Activated CD8-positive, alpha-beta memory T cell treated with anti-CD3 and anti-CD28 coated beads for 1 hour (primary cell): ENCODE measurements at places on chromosomes 7 and 10.
A peak's percentile ranks its signal among the peaks of the same experiment; 100 is the strongest.

GRCh38 chr7:29918850-29919249, 70.8 kb downstream of the SCRN1 start:
- no peak for DNase-seq

- DNase-seq, result no peak
Measured at GRCh38 chr10:32232378-32232777, 114.6 kb downstream of the EPC1 start.

DNA sequence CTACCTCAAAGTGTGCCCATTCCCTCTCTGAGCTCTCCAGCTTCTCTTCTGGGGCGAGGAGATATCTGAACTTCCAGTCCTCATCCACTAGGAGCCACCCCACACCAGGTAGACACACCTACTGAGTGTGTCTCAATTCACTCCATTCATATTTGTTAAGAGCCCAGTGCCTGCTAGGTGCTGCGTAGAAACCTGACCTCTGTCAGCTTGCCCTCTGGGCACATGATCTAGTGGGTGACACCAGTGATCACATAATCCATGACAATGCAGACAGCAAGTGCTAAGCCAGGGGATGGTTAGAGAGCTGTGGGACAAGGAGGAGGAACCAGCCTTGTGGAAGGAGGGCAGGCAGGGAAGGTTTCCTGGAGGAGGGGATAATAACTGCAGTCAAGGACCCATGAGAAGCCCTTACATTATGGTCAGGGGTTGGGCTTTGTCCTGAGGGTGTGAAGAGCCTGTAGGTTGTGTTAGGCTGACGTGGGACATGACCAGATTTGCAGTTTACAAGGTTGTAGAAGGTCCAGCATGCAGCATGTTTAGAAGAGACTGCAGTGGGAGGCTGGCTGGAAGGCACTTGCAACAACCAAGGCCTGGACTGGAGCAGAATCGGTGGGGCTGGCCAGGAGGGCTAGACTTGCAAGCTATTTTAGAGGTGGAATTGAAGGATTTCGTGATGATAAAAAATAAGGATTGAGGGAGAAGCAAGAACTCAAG, 81.8 kb downstream of the COL13A1 start:
- DNase-seq, result no peak

- no peak for DNase-seq
Measured at GRCh38 chr10:12350925-12351324, 1.6 kb downstream of the CAMK1D start.

DNA sequence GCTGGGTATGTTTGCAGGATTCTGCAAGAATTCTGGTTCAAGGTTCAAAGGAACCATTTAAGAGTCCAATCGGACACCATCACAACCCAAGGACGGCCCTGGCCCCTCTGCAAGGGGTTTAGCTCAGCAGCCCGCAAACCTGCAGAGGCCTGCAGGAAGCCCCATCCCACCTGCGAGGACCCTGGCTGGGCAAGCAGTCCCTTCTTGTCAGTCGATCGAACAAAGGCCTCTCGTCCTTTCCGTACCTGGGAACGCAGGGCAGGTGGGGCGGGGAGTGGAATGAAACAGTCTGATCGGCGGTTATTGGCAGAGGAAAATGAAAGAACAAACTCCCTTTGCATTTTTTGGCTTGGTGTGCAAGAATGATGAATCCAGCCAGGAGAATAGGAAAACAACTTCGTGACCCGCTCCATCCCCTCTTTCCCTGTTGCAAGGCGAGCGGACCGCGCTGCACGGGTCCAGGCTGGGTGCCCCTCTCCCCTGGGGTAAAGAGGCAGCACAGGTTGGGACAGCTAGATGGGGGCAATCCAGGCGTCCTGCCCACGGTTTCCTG, 73.7 kb downstream of the INSIG1 start:
- no peak for DNase-seq

DNA sequence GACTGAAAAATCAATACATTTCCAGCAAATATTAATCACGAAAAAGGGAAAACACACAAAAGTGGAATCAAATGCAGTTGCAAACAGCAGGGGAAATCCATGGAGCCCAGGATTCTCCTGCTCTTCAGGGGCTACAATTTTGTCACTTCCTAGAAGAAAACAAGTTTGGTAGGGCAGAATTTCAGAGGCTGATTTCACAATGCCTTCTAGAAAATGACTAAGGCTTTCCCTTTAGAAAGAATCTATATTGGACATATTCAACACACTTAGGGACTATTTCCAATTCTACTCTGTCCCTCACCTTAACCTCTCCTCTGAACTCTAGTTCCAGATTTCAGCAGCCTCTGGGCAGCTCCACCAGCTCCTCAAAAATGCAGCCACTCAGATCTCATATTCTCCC, 111.3 kb downstream of the HECTD2 start:
- DNase-seq, result no peak

DNA sequence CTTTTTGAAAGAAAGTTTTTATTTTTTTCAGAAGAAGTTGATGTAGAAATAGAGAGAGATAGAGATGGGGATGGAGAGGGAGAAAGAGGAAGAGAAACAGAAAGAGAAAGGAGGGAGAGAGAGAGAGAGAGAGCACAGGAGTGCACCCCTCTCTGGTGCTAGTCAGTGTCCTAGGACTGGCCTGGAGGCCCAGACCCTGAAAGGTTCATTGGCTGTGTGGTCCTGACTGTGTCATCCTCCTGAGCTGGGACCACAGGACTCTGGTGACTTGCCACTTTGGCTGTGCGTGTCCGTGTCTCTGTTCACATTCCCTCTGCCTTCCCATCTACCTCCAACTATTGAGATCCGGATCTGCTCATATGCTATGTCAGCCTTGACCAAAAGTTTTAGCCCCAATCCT, 62.1 kb upstream of the SHH start:
- DNase-seq, result no peak

DNA sequence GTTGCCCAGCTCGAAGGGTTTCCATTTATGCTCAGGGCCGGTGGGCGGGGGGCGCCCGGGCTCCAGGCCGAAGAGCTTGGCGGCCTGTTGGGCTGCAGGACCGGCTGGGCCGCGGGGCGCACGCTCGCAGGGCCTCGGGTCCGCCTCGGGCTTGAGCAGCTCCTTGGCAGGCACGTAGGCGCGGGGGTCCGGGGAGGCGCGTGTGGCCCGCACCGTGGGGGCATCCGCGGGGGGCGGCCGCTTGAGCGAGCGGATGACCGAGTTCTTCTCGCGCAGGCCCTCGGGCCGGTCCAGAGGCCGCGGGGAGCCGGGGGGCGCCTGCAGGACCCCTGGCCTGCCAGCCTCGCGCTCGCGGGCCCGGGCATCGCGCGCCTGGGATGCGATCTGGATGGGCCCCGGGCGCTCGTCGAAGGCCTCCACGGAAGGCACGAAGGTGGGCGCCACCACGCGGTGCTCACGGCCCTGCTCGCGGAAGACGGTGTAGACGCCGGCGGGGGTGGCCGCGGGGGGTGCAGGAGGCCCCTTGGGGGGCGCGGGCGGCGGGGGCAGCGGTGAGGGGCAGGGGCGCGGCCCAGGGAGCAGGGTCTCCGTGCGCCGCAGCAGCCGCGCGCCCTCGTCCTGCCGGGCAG, 35.2 kb downstream of the TNRC18 start:
- DNase-seq, result no peak

GRCh38 chr7:157555944-157556641, 219.3 kb downstream of the DNAJB6 start:
- DNase-seq, result no peak

GRCh38 chr7:2926120-2926895, 82.2 kb upstream of the GNA12 start:
- DNase-seq, result no peak

GRCh38 chr7:30671793-30672465, 10.3 kb downstream of the CRHR2 start:
- no peak for DNase-seq

DNA sequence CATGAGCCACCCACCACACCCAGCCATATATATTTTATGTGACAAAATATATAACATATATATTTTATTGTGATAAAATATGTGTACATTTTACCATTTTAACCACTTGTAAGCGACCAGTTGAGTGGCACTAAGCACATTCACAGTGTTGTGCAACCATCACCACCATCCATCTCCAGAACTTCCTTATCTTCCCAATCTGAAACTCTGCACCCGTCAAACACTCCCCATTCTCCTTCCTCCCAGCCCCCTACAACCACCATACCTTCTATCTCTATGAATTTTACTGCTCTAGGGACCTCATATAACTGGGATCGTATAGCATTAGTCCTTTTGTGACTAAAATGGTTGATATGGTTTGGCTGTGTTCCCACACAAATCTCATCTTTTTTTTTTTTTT, 20.8 kb upstream of the CYTH3 start:
- DNase-seq, result no peak

DNA sequence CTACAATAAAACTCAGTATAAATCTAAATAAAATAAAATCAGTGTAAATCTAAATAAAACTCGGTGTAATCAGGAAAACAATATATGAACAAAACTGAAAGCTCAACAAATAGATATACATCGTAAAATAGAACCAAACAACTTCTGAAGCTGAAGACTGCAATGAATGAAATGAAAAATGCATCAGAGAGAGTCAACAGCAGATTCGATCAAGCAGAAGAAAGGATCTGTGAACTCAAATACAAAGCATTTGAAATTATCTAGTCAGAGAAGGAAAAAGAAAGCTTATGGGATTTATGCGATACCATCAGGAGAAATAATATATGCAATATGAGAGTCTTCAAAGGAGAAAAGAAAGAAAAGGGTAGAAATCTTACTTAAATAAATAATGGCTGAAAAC, 255.0 kb downstream of the BICC1 start:
- DNase-seq, result no peak

- no peak for DNase-seq
Measured at GRCh38 chr10:73206385-73206784, 38.5 kb downstream of the FAM149B1 start.

- no peak for DNase-seq
Measured at GRCh38 chr10:47404446-47404845, 20.4 kb upstream of the ZNF488 start.

GRCh38 chr7:100745184-100745583, 11.8 kb downstream of the ZAN start:
- DNase-seq, result no peak

DNA sequence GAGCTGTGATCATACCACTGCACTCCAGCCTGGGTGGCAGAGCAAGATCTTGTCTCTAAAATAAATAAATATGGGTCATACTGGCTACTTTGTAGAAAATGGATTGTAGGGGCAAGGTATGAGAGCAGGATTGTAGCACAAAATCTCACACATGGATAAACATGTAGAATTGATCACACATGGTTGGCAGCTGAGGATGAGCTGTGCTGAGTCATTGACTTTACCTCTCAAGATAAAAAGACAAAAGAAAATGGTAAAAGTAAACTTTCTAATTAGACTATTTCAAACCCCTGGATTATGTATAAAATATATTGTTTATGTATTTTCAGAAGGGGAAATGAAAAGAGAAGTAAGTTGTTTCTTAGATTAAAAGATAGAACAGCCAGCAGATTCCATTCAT, 69.3 kb downstream of the APBB1IP start:
- no peak for DNase-seq

DNA sequence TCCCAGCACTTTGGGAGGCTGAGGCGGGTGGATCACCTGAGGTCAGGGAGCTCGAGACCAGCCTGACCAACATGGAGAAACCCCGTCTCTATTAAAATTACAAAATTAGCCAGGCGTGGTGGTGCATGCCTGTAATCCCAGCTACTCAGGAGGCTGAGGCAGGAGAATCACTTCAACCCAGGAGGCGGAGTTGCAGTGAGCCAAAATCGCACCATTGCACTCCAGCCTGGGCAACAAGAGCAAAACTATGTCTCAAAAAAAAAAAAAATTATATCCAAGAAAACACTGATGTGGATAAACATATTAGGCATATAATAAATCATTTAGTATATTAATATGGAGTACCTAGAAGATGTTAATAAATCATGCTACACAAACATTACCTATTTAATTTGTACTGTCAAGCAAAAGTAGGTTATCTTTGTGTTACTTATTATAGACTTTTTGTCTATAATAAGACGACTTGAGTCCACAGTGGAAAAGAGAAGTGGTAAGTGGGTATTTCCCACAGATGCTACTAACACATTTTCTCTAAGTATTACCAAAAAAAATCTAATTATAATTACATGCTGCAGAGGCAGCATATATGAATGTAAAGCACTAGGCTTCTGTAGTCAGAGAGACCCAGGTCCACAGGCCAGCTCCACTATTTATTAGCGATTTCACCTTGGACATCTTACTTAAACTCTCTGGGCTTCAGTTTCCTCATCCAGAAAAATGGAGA, 34.5 kb downstream of the DNMBP start:
- DNase-seq, result no peak

GRCh38 chr10:99619851-99620710, at the start of gene SLC25A28:
Gene SLC25A28, minus strand, starts transcription at chr10:99620439. Its CDS starts 104 bp downstream, at chr10:99620335.
- peak; percentile 81 for DNase-seq

DNA sequence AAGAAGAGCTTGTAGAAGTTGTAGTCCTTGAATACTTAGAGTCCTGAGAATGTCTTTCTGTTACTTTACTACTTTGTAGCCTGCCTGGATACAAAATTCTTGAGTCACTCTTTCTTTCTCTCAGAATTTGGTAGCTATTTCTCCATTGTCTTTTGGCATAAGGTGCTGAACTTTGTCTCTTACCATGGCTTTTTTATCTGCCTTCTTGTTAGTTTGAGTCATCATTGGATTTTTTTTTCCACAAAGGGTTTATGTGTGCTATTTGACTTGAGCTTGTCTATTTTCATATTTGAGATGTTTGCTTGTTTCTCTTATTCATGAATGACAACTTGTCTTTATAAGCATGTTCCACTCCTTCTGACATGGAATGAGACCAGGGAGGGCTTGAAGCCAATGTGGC, 74.5 kb upstream of the EXOC6 start:
- DNase-seq, result no peak

DNA sequence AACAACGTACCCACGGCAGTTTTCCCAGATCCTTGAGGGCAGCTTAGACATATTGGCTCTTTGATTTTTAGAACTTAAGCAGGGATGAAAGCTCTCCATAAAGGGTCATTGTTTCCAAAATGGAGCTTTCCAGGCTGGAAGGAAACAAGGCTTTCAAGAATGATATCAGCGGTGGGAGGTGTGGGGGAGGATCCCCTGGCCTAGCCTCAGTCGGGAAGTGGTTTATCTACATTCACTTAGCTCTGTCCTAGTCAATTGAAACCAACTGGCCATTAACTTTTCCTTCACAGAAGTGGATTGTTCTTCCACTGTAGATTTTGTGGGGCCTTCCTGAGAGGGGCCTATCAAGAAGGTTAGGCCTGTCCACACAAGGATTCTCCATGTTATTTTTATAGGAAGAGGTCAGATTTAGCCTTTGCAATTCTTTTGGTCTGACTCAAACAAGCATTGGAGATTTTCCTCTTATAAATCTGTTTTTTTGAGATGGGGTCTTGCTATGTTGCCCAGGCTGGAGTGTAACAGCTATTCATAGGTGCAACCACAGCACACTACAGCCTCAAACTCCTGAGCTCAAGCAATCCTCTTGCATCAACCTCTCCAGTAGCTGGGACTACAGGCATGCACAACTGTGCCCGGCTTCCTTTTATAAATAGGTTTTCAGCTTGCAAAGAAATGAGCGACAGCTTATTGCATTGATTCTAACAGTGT, 343.5 kb downstream of the LRMDA start:
- no peak for DNase-seq

- DNase-seq, result no peak
Measured at GRCh38 chr7:28095231-28095630, 85.4 kb downstream of the JAZF1 start.

GRCh38 chr7:149440222-149440621, 20.6 kb downstream of the ZNF777 start:
- no peak for DNase-seq
